ENCODE measurements at places on chromosomes 12 and 14. TPM values are rescaled to one million over a fixed set of nuclear protein-coding genes. Genes with fewer than 3 reads are reported as not detected.
A peak's percentile ranks its signal among the peaks of the same experiment; 100 is the strongest.

GRCh38 chr14:68043752-68044151 lies 224.2 kb downstream of the RAD51B start:
- DNase-seq, result no peak

GRCh38 chr14:69331206-69331605 lies 66.9 kb downstream of the ERH start:
- DNase-seq, result no peak

- no peak for DNase-seq
Observed at GRCh38 chr12:120688527-120689071, 1.6 kb downstream of the MLEC start.

GRCh38 chr14:57755018-57755521 lies 110.8 kb downstream of the SLC35F4 start:
- no peak for DNase-seq

SIX4 gene
- 6.4 TPM for polyA plus RNA-seq

SYNJ2BP gene
- 36.6 TPM for polyA plus RNA-seq

- peak; percentile 38 for DNase-seq
Observed at GRCh38 chr12:98745578-98746391, 100.7 kb downstream of the APAF1 start.

GRCh38 chr12:145369-145960 lies 68.5 kb downstream of the SLC6A12 start:
- DNase-seq, result no peak

GUCY2C gene
- polyA plus RNA-seq, result 0.55 TPM

B4GALNT3 gene
- 5.0 TPM for polyA plus RNA-seq

DNA sequence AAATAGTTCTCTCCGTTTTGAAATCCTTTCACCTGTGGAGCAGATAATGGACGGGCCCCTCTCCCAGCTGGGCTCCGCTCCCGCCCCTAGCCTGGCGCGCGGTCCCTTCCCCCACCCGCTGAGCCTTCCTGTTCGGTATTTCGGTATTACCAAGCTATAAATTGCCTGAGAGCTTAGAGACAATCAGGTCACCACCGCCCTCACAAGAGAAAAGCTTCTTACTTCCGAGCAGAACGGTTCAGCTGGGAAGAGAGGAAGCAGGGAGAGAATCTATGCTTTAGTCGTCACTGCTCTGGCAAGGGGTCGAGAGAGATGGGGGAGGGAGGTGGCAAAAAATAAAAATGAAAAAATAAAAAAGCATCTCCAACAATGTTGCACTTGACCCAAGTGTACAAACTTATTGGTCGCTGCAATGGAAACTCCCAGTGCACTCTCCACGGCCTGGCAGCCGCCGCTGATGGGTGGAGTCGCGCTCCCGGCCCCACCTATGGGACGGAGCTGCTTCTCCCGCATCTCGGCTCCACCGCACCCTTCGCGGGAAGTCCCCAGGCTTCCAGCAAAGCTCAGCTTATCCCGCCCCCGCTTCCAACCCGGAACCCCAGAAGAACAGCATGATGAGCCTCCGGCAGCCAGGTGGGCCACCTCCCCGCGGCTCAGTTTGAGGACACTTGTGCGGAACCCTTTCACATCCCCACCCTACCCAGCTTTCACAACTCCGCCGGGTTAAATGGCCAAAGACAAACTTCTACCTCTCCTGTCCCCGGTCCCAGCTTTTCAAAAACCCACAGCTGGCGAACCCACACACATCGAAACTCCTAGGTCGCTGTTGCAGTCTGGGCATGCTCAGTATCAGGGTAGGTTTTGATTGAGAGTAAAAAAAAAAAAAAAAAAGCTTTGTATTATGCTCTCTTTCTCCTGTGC lies 832 bp upstream of the SYT1 start:
- DNase-seq, result peak; percentile 27

DNA sequence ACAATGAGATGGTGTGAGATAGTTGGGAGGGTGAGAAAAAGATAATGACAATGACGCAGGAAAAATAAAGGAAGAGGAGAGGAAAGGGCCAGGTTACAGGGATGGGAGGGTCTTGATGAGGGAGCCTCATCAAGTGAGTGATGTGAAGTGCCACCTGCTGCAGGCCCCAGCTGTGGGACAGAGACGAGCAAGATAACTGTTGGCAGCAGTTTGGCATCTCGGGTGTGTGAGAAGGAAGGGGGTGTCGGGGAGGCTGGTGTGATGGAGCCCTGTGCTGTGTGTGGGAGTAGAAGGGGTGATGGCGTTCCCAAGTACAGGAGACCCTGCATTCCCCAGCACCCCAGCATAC lies 11.4 kb upstream of the TAC3 start:
- DNase-seq, result no peak

GRCh38 chr12:4089956-4090355 lies 183.6 kb upstream of the CCND2 start:
- DNase-seq, result no peak

DNA sequence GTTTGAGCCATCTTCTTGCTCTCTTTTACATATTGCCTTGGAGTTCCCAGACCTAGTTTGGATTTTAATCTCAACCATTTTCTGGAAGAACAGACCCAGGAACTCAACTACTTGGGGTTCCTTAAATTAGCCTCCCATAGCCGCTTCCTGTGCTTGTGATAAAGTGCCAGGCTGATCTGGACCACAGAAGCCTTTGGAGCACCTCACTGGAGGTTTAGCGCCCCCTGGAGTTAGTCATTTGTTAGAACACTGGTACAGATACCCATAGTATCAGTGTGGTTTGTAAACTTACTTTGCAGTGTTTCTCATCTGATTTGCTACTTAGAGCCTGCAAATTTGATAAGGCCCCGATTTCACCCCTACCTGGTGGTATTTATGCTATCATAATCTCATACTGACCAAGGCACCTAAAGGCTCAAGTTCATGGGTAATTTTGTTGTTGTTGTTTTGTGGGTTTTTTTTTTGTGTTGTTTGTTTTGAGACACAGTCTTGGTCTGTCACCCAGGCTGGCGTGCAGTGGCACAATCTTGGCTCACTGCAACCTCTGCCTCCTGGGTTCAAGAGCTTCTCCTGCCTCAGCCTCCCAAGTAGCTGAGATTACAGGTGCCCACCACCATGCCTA lies 3.7 kb downstream of the UNC119B start:
- peak; percentile 58 for DNase-seq

LMNTD1 gene
- 1.8 TPM for polyA plus RNA-seq

DNA sequence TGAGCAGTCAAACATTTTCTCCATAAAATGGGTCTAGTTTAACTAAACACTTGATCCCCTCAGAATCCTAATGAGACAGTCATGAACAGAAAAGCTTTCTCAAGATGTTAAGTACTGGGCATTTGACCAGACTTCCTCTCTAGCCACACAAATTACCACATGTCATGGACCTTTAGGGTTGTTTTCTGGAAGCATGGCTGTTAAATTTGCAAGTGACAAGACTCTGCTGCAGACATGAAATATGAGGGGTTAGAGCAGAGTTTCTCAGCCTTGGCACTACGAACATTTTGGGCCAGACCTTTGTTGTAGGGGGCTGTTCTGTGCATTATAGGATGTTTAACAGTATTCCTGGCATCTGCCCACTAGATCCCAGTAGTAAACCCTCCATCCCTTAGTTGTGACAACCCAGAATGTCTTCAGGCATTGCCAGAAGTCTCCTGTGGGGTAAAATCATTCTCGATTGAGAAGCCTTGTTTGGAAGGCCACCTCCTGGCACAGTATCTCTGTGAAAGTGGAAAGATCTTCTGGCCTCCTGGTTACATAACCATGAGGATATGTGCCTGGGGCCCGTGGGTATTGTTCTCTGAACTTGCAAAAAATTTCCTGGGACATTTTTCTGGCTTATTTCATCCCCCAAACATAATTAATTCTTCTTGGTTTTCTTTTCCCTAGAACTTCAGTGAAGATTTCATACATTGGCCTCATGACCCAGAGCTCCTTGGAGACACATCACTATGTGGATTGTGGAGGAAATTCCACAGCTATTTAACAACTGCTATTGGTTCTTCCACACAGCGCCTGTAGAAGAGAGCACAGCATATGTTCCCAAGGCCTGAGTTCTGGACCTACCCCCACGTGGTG lies 4.3 kb downstream of the TMEM106C start:
- DNase-seq, result no peak

COCH gene
- 1.8 TPM for polyA plus RNA-seq

ADSS1 gene
- polyA plus RNA-seq, result 14.2 TPM

- DNase-seq, result no peak
Observed at GRCh38 chr12:563787-564298, 99.4 kb downstream of the NINJ2 start.

DNA sequence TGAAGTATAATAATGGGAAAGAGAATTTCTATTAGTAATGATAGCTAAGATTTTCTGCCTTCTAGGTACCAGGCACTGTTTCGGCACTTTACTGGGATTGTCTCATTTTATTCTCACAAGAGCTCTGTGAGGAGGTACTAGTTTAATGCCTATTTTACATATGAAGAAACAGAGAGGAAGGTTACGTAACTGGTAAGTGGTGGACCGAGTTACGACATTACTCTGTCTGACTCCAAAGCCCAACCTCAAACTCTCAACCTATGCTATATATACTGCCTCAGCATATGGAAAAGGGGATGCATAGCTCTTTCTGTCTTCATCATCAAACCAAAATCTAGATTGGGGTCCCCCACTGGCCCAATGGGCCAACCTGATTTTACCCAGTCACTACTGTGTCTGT lies 133.5 kb downstream of the KTN1 start:
- DNase-seq, result no peak

ASPG gene
- 15.8 TPM for polyA plus RNA-seq

RTL1 gene
- 0.11 TPM for polyA plus RNA-seq

GRCh38 chr14:99595034-99595433 lies 9.0 kb downstream of the CCDC85C start:
- no peak for DNase-seq

DNA sequence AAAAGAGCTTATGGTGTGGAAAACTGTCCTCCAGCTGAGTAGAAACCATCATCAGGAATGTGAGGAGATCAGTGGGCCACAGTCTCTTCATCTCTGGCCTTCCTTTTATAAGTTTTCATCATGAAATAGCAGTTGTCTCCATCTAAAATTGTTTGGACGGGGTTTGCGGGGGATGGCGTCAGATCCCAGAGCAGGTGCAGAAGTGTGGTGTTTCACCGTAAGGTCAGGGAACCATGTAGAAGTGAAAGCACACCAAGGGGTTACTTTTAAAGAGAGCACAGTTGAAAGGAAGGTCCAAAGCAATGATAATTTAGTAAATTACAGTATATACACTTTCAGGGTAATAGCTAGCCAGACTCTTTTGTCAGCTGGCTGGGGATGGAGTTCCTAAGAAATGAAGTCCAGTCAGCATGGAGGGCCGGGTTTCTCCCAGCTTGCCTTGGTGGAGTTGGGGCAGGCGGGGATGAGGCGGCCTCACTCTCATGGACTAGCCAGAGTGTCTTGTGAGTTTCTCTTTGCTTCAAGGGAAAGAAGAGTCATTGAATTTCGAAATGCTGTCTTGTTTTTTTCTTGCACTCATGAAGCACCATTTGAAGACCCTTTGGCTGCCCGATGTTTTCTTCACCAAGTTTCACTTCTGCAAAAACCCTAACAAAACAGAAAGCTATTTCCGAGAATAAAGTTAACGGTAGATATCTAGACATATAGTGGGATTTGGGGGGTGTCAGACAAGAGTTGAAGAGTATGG lies 100.6 kb downstream of the ETV6 start:
- DNase-seq, result no peak

COX8C gene
- polyA plus RNA-seq, result 0.36 TPM

- DNase-seq, result no peak
Observed at GRCh38 chr12:53960187-53961024, 5.7 kb downstream of the HOXC12 start.

DNA sequence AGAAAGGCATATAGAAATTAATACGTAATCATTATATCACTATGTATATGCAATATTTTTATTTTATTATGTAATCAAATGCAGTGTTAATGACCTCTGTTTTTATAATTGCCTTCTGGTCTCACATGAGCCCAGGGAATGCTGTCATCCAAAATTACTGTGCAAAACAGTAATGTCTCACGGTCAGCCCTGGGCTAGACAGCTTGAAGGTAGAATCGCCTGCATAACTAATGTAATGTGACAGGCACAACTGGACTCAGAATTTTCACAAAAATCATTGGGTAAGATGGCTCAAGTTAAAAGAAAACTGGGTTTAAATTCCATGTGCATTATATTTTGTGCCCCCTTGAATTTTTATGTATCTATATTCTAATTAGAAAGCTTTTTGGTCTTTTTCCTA lies 293.3 kb downstream of the PPFIA2 start:
- DNase-seq, result no peak

DNA sequence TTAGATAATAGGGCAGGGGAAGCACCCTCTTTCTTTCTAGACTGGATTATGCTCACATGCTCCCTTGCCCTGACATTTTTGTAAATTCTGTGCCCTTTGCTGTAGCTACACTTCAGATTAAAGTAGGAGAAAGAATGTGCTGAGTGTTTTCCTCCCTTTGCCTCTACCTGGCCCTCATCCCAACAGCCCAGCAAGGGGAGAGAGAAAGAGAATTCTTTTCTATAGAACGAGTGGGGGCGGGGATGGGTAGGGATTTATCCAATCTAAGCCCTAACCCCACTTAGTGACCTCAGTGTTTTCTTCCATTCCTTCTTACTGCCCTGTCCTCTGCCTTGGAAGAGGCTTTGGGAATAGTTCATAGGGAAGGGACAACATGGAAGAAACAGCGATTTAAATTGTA lies 13.5 kb downstream of the GPR84 start:
- no peak for DNase-seq

CRIP2 gene
- polyA plus RNA-seq, result 121 TPM

NTN4 gene
- polyA plus RNA-seq, result 33.9 TPM

DNA sequence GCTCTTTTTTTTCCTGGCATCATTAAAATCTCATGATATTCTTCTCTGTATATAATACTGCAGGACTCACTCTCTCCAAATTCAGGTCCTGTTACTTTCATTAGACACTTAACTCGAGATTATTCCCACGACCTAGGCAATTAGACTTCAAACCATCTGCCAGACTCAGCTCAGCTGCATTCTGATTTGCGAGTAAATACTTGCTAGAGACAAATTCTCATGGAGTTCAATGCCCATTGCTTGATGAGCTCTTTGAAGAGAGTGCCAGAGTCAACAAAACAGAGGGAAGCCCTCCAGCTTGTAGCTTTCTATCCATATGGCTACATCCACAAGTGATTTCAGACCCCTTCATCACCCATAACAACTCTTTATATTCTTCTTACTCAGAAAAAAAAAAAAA lies 88.3 kb downstream of the GTF2A1 start:
- peak; percentile 25 for DNase-seq

ASIC1 gene
- polyA plus RNA-seq, result 7.2 TPM

GRCh38 chr12:27185234-27186021 lies 58.7 kb upstream of the STK38L start:
- DNase-seq, result no peak

DNA sequence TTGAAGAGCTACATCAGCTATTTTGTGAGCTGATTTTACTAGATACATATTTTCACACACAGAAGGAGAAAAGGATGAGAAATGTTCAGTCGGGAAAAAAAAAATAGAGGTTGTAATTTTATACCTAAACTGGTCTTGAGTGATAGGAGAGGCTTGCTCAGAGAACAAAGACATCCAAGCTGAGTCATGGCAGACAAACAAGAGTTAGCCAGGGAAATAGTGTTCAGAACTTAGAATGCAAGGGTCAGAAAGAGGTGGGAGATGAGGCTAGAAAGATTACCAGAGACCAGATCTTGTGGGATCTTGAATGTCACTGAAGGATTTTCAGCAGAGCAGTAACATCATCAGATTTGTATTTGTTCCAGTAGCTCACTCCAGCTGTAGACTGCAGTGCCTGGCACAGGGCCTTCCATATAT lies 121.9 kb upstream of the ATF1 start:
- DNase-seq, result no peak

PIWIL1 gene
- 0.10 TPM for polyA plus RNA-seq

GRCh38 chr14:33589334-33589733 lies 361.5 kb downstream of the EGLN3 start:
- DNase-seq, result no peak

AQP2 gene
- 0.16 TPM for polyA plus RNA-seq

- DNase-seq, result no peak
Observed at GRCh38 chr14:49982501-49982951, 89.6 kb downstream of the ARF6 start.

PLBD2 gene
- polyA plus RNA-seq, result 19.9 TPM

Measured in right lung (tissue), 10 donors.